Endothelial cell of umbilical vein (primary cell): ENCODE measurements at places on chromosomes 12 and 14. TPM values are rescaled to one million over a fixed set of nuclear protein-coding genes. Genes with fewer than 3 reads are reported as not detected.

Gene DBX2
- not detected in 2 replicates for total RNA-seq

Gene FAM90A1
- total RNA-seq, result not detected in 2 replicates

Gene CRIP2
- 322 and 361 TPM in 2 replicates for total RNA-seq

DNA sequence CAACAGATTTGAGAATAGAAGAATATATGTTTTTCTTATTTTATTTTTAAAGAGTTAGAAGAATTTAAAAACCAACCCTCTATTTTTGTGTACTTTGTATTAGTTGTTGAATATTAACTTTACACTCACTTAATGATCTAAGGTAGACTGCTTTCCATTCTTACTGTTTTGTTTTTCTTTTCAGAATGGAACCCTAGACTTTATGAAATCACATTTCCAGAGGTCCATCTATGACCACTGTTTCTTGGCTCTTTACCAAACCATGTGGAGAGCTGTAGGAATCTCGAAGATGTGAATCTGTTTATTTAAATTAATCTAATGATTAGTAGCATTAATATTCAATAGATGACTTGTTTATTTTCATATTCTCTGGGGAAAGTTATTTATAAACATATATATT lies 7.2 kb upstream of the PIK3C2G start:
- H3K36me3 ChIP-seq, result no peaks in the 10 kb centered on the region
- DNase-seq, result no peak
- H3K4me1 ChIP-seq, result no peaks in the 10 kb centered on the region

DNA sequence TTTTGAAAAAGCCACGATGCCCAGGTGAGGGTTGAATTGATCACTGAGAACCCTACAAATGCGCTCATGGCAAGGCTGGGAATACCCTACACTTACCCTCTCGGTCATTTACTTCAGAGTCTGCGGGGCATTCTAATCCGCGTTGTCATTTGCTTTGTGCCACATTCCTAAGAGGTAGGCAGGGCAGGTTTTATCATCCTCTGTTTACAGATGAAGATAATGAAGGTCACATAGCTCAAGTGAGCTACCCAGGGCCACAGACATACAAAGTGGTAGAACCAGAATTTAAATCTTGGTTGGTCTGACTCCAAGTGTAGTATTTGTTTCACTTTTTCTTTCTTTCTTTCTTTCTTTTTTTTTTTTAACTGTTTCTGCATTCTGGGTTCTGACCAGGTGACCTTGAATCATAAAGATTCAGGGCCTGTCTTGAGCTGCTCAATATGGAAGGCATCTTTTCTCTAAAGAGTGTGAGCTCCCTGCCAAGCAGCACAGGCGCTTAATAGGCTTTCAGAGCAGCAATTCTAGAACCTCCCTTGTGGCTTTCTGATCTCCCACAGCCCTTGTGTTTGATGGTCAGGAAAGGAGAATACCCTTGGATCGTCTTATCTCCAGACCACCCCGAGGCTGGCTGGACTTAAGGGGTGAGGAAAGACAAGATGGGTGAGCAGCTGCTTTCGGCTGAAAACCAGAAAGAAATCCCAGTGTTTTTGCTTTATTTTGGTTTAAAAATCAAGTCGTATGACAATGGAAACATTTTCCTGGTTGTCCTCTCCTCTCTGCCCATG lies 662 bp upstream of the BATF start:
- no peaks in the 10 kb centered on the region for H3K27me3 ChIP-seq
- no peak overlapping the region for H3K27ac ChIP-seq
- no peak for DNase-seq

Gene NAA25
- 25.5 and 26.6 TPM in 2 replicates for total RNA-seq

DNA sequence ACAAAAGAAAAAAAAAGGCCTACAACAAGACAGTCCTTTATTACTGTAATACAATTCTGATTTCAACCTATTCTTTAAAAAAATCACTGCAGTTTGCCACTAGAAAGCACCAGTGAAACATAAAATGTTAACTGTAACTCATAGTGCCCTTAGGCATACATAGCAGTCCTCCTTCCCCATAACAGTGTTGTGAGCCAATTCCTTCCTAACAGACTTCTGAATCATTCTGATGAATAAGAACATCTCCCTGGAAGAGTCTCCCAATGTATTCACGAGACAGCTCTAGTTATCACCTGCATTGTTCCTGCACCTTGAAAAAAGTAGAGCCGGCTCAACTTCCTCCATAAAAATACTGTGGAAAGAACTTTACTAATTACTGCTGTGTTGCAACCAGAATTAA lies 213.6 kb upstream of the FSCB start:
- no peak overlapping the region for H3K4me3 ChIP-seq
- no peak overlapping the region for H3K27ac ChIP-seq
- H3K4me1 ChIP-seq, result no peaks in the 10 kb centered on the region
- no peak for DNase-seq

GRCh38 chr14:101178184-101179072 lies 274.9 kb upstream of the RTL1 start:
- H3K36me3 ChIP-seq, result no peaks in the 10 kb centered on the region
- no peak overlapping the region for H3K4me3 ChIP-seq
- H3K27me3 ChIP-seq, result no peaks in the 10 kb centered on the region
- H3K4me1 ChIP-seq, result no peaks in the 10 kb centered on the region
- H3K27ac ChIP-seq, result no peak overlapping the region

DNA sequence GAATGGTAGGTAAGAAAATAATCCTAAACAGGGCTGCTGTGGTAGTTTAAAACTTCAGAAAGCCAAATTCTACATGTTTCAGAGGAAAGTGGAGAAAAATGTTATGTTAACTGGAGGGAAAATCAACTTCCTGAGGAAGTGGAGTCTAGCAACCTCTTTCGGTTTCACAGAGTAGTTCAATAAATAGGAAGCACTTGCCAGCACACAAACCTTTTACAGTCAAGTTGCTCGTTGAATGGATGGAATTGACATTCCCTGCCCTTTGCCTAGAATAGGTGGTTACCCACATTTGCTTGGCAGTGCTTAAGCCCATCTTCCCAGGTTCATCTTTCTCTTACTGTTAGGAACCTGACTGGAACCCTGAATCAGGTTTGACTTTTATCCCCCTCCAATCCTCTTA lies 15.9 kb downstream of the ANKRD13A start:
- DNase-seq, result peak; percentile 71
- H3K27ac ChIP-seq, result no peak overlapping the region
- H3K27me3 ChIP-seq, result no peaks in the 10 kb centered on the region
- no peak overlapping the region for H3K4me3 ChIP-seq
- peaks cover 4% of the 10 kb centered on the region for H3K36me3 ChIP-seq

DNA sequence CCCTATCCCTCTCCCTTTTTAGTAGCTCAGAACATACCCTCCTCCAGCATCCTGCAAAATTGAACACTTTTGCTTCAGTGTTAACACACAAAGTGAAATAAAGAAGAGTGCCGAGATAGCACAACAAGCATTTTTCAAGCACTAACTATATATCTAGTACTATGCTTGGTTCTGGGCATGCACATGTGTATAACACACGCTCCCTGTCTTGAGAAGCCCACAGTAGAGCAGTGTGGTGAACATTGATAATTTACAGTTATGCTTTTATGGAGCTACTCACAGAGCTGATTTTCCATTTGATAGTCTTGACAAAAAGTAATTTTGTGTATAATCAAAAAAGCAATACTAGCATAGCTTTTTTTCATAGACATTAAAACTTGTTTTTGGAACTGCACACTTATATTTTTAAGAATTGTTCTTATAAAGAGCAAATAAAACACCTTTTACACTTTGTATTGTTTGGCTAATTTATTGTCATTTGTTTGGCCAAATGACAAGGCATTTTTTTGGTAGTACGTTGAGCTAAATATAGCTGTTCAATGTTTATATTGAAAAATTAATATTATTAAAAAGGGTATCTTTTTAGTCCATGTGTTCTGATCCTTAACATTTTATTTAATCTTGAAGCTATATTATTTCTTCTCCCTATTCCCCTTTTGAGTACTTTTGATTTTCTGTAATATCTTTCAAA lies 39.7 kb downstream of the LEMD3 start:
- no peaks in the 10 kb centered on the region for H3K27me3 ChIP-seq
- H3K4me3 ChIP-seq, result no peak overlapping the region
- H3K27ac ChIP-seq, result peak overlapping the region; percentile 3
- no peaks in the 10 kb centered on the region for H3K36me3 ChIP-seq
- peaks cover 17% of the 10 kb centered on the region for H3K4me1 ChIP-seq
- DNase-seq, result no peak

Gene SRRM4
- not detected in 2 replicates for total RNA-seq

DNA sequence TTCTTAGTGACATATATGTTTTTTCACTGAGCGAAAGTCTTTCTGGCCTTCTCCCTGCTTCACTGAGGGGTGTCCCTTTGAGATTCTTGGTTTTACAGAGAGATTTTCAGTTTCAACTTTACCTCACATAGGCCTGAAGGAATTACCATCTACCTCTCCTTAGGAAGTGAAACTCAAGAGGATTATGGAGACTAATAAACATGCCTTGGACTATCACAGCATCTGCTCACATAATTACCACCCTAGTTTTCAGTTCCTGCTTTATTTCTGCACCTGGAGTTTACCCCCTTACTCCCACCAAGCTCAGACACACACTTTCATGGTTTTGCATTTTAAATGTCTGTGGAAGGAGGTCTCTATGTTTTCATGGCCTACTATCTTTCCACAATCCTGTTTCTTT lies 118.3 kb upstream of the SCAF11 start:
- no peaks in the 10 kb centered on the region for H3K4me1 ChIP-seq
- H3K27ac ChIP-seq, result no peak overlapping the region
- DNase-seq, result no peak

- no peak overlapping the region for H3K4me3 ChIP-seq
- H3K27me3 ChIP-seq, result no peaks in the 10 kb centered on the region
- no peak overlapping the region for H3K27ac ChIP-seq
These were observed 24.4 kb downstream of the FBRSL1 start for GRCh38 chr12:132514216-132514820.

DNA sequence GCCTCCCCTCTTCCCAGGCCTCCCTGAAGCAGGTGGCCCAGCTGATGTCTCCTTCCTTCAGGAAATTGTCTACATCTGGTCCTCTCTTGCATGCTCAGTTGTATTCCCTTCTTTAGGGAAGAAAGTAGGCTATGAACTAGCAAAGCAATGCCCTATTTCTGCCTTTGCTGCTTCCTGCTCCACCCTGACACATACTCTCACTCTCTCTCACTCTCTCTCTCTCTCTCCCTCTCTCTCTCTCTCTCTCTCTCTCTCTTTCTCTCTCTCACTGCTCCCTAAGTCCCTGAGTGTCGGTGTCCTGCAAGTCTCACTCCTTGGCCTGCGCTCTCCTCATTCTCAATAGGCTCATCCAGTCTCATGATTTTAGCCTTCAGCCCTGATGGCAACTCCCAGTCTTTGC lies 19.4 kb upstream of the PARP11 start:
- no peaks in the 10 kb centered on the region for H3K4me1 ChIP-seq
- H3K36me3 ChIP-seq, result no peaks in the 10 kb centered on the region
- no peak for DNase-seq
- H3K4me3 ChIP-seq, result no peak overlapping the region
